HepG2 (cell line): ENCODE measurements at places on chromosomes 16 and 17. TPM values are rescaled to one million over a fixed set of nuclear protein-coding genes. Genes with fewer than 3 reads are reported as not detected.
A peak's percentile ranks its signal among the peaks of the same experiment; 100 is the strongest.

MT1X gene
- total RNA-seq: 288 and 327 TPM in 2 replicates

BORCS6 gene
- total RNA-seq: 5.1 and 5.3 TPM in 2 replicates

TPSG1 gene
- total RNA-seq: not detected in 2 replicates

IL17C gene
- not detected in 2 replicates for total RNA-seq

BICDL2 gene
- not detected in 2 replicates for total RNA-seq

GRCh38 chr16:82379551-82379950 lies 209.5 kb upstream of the MPHOSPH6 start:
- no peaks in the 10 kb centered on the region for H3K4me1 ChIP-seq
- H3K27ac ChIP-seq: no peak overlapping the region
- H3K27me3 ChIP-seq: no peaks in the 10 kb centered on the region; the same call in 1 of the 2 replicates
- H3K36me3 ChIP-seq: no peaks in the 10 kb centered on the region

GRCh38 chr16:19135896-19136438 lies 22.2 kb downstream of the ITPRIPL2 start:
- H3K4me3 ChIP-seq: no peak overlapping the region
- no peaks in the 10 kb centered on the region; the same call in 1 of the 2 replicates for H3K27me3 ChIP-seq
- no peaks in the 10 kb centered on the region for H3K36me3 ChIP-seq

GRCh38 chr17:35588196-35588920 lies 1.2 kb downstream of the AP2B1 start:
- H3K27ac ChIP-seq: no peak overlapping the region
- H3K4me3 ChIP-seq: peak overlapping the region; percentile 64
- H3K36me3 ChIP-seq: no peaks in the 10 kb centered on the region
- H3K27me3 ChIP-seq: no peaks in the 10 kb centered on the region; the same call in 2 of the 3 replicates
- H3K4me1 ChIP-seq: peaks cover 26% of the 10 kb centered on the region

GRCh38 chr17:49381033-49381432 lies 19.0 kb upstream of the ZNF652 start:
- no peak overlapping the region for H3K4me3 ChIP-seq
- DNase-seq: no peak
- H3K27ac ChIP-seq: no peak overlapping the region
- H3K36me3 ChIP-seq: no peaks in the 10 kb centered on the region
- peaks cover 22% of the 10 kb centered on the region for H3K4me1 ChIP-seq

- H3K27me3 ChIP-seq: no peaks in the 10 kb centered on the region; the same call in none of the 2 replicates
- no peak overlapping the region for H3K4me3 ChIP-seq
- H3K4me1 ChIP-seq: peaks cover 8% of the 10 kb centered on the region
- H3K27ac ChIP-seq: no peak overlapping the region
- no peaks in the 10 kb centered on the region for H3K36me3 ChIP-seq
- DNase-seq: no peak
Observed at GRCh38 chr16:80457871-80458270, 82.9 kb upstream of the DYNLRB2 start.

GRCh38 chr16:874366-875181 lies 74.0 kb upstream of the GNG13 start:
- H3K27me3 ChIP-seq: no peaks in the 10 kb centered on the region
- no peaks in the 10 kb centered on the region for H3K36me3 ChIP-seq
- no peaks in the 10 kb centered on the region for H3K4me1 ChIP-seq
- no peak overlapping the region for H3K4me3 ChIP-seq
- H3K27ac ChIP-seq: no peak overlapping the region

GRCh38 chr16:67661101-67661761 lies 471 bp downstream of the PARD6A start:
- H3K27ac ChIP-seq: peak overlapping the region; percentile 30
- H3K4me1 ChIP-seq: peaks cover 25% of the 10 kb centered on the region
